ENCODE measurements at places on chromosomes 2 and 18.

DNA sequence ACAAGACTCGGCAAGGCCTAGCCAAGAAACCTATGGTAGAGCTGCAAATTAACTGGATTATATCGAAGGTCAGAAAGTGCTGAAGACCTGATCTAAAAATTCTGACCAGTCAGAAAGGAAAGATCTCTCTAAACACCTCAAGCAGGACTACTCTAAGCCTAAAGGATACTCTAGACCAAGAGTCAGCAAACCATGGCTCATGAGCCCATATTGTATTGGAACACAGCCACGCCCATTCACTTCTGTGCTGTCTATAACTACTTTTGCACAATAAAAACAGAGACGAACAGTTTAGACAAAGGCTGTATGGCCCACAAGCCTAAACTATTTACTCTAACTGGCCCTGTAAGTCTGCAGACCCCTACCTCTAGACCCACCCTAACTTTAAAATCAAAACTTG lies 18.7 kb downstream of the RTN4 start:
- no peak for DNase-seq

GRCh38 chr18:45667056-45667736 lies 51.9 kb downstream of the SLC14A2 start:
- DNase-seq = no peak

DNA sequence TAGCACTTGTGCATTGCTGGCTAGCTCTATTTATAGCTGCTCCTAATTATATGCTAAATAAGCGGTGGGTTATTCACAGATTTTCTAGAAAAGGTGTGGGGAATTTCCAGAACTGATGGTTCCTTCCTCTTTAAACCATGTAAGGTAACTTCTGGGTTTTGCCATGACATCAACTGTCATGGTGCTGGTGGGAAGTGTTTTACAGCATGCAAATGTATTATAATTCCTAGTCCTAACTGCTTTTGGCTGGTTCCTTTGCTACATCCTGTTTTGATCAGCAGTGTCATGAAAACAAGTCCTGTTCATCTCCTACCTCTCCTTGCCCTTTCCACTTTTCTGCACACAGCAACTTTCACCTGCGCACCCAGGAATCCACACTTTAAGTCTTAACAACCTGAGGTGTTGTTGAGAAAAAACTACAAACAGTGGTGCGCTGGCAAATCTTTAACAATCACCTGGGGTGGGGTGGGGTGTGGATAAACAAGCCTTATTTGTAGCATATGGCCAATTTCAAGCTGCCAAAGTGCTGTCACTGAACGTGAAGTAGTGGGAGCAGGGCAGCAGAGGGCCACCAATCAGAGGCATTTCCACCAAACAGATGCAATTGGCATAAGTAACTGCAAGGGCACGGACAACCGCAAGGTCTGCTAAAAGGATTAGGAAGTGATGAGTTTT lies 33.4 kb upstream of the SKOR2 start:
- no peak for DNase-seq

GRCh38 chr2:188202777-188203176 lies 88.9 kb upstream of the GULP1 start:
- no peak for DNase-seq

DNA sequence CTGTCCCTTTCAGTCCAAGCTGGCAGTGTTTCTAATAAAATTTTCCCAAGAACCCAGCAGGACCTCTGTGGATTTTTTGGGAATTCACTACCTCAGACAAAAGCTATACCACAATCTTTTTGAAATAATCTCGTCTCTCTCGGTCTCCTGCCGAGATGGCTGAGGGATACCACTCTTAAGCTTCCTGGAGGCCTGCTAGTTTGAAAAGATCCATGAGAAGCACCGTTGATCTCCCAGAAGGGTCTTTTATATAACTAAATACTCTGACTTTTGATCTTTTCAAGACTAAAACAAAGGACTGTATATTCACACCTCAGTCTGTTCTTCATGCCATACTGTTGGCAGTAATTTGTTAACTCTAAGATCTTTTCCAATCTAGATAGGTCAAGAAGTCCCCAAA lies 141.7 kb downstream of the UPP2 start:
- DNase-seq = no peak

DNA sequence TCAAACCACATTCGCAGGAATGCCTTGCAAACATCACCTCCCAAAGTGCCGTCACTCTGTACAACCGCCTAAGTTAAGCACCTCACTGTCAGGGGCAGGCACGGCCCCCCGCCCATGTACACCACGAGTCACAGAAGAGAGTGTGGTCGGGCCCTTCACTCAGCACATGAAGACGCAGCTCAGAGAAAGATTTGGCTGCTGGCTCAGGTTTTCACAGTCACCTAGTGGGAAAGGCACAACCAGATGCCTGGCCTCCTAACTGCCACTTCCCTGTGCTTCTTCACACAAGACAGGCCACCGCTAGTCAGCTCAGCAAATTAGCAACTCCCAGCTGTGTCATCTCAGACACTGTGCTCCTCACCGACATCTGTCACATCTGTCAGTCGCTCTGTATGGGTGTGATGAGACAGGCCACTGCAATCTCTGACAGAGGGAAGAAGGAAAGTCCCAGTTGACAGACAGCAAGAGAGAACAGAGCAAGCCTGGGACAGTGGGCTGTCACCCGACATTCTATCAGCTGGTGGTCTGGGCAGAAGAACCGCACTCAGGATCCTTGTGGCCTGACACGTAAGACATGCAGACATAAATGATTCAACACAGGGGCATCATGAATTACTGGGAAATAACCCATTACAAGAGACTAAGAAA lies 60.8 kb downstream of the CRACDL start:
- no peak for DNase-seq

DNA sequence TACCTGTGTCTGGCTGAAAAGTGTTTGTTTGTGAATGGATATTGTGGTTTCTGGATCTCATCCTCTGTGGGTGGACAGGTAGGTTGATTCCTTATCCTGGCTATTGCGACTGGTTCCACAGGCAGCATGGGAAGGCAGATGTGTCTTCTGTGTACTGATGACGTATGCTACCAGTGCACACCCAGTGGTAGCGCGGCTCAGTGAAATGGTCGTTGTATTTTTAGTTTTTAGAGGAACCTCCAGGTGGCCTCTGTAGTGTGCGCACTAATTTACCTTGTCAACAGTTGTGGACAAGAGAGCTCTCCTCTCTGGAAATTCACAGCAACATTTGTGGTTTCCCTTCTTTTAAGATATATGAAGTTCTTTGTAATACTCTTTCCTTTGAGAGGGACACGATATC lies 52.5 kb downstream of the CCDC74A start:
- no peak for DNase-seq

- no peak for DNase-seq
Measured at GRCh38 chr2:193315428-193316091, 1120.8 kb upstream of the TMEFF2 start.

- no peak for DNase-seq
Measured at GRCh38 chr2:208150956-208151355, 5.0 kb upstream of the CRYGB start.

- DNase-seq = no peak
Measured at GRCh38 chr2:226674123-226674522, 125.5 kb downstream of the IRS1 start.

DNA sequence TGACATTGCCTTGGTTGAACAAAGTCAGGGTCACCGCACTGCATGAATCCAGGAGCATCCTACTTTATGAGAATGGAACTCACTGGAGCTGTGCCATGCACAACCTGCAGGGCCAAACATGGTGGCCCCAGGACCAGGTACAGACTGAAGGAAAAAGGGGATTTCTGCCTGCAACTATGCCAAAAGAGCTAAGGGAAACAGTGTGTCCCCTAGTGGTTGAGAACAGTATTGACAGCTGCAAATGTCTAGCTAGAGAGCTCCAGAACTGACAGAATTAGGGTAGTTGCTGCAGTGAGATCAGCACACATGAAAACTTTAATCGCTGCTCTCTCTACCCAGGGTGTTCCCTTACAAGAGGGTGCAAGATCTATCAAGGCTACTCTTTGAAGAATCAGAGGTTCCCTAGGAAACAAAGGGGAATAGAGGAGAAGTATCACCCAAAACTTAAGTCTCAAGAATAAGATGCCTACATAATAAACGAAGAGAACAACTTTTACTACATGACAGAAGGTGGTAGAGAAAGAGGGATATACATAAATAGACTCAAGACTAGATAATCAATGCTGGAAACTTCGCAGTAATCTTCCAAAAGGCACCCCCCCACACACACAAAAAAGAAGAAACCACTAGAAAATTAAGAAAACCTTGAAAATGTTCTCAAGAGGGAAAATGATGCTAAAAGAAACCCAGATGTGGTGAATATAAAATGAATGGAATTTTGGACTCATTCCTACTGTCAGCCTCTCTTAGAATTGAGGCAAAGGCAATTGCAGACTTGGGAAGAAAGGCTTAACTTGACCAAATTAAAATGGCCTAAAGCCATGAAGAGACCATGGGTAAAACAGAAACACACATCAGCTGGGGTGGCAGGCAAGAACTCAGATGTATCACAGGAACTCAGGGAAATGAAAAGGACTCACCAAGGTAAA lies 43.6 kb upstream of the IHH start:
- no peak for DNase-seq

DNA sequence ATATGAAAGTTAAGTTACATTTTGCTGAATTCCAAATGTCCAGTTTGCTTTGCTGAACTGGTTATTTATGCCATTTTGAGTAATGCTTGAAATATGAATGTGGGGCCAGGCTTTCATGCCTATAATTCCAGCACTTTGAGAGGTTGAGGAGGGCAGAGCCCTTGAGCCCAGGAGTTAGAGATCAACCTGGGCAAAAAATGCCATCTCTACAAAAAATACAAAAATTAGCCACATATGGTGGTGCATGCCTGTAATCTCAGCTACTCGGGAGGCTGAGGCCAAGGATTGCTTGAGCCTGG lies 101.2 kb upstream of the ITGA6 start:
- no peak for DNase-seq

DNA sequence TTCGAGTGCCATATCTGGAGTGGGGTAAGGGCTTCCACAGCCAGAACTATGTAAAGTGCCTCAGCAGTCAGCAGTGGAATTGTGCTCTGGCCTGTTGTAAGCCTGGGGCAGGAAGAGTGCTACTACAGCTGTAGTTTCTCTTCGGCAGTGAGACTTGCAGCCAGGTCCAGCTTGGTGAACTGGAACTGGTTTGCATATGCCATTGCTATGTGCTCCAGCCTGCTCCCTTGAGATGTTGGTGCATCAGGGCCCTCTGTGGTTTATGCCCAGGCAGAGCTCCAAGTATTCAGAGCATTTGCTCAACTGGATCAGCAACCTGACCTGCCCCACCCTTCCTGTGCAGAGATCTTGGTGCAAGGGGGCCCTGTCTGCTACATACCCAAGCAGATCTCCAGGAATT lies 47.8 kb downstream of the ZNF804A start:
- peak; percentile 17 for DNase-seq

DNA sequence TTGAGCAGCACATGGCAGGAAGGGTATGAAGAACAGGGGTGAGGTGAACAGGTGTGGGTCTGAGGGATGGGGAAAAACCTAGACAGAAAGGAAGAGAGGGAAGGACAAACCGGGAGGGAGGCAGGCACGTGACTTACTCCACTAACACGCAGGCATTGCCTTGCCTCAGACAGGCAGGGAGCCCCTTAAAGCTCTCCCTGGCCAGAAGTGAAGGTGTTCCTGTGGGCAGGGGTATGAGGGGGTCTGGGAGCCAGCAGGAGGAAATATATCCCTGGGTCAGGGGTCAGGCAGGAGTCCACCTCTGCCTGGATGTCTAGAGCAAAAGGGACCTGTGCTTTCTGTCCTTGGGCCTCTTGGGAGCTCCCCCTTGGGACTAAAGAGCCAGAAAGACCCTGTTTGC lies 135.3 kb upstream of the EPAS1 start:
- no peak for DNase-seq

DNA sequence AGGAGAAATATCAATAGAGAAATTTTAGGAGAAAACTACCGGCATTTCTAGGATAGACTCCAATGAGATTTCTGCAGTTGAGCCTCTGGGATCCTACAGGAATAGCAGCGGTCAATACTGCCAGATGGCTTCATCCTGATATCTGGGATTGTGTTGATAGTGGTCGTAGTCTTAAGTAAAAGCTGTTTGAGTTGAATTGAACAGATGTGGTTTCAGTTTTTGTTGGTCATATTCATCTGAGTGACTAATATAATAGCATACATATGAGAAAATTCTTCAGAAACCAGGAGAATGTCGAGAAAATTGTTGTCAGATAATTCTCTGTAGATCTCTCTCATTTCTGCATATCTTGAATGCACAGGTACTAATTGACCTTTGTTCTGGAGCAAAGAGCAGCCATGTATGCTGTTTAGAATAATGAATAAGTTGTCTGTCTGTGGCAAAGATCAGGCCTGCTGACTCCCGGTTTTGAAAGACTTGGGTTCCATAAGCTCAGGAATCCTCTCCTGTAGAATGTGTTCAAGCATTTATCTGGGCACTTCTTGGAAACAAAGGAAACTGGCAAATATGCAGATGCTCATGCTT lies 288.1 kb downstream of the TMX3 start:
- no peak for DNase-seq

DNA sequence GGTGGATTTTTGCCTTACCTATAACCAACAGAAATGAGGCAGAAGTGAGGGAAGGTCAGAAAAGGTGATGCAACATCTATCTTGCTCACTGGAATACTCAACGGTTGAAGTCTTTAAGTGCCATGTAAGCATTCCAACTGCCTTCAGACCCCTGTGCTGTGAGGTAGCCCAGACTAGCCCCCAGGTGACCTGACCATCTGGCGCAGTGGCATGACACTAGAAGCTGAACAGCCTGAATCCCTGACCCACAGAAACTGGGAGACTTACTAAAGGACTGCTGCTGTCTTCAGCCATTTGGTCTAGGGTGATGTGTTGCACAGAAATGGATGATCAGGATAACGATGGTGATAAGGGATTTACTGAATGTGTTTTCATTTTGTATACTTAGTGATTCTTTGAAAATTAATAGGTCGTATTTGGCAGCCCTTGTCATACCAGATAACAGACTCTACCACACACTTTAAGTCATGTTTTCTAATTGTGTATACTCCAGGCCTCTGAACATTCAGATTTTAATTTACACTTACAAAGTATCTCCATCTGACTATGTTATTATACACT lies 161.5 kb downstream of the STK39 start:
- no peak for DNase-seq

- DNase-seq = no peak
Measured at GRCh38 chr2:31223026-31223425, 5.7 kb upstream of the CAPN14 start.

GRCh38 chr18:78726326-78727056 lies 253.1 kb upstream of the SALL3 start:
- DNase-seq = no peak

- DNase-seq = no peak
Measured at GRCh38 chr2:73588177-73588576, 54.0 kb downstream of the NAT8 start.

GRCh38 chr2:40321822-40322221 lies 130.1 kb downstream of the SLC8A1 start:
- no peak for DNase-seq

GRCh38 chr2:135149251-135149650 lies 97.2 kb downstream of the RAB3GAP1 start:
- peak; percentile 17 for DNase-seq

- DNase-seq = no peak
Measured at GRCh38 chr2:219442256-219443015, 7.8 kb downstream of the SPEG start.

- no peak for DNase-seq
Measured at GRCh38 chr18:25392192-25392591, 40.2 kb upstream of the ZNF521 start.

Measured in AG04449 (cell line).